Lower lobe of right lung (tissue), 2 donors: ENCODE measurements at places on chromosomes 7 and 10. TPM values are rescaled to one million over a fixed set of nuclear protein-coding genes. Genes with fewer than 3 reads are reported as not detected.

DNA sequence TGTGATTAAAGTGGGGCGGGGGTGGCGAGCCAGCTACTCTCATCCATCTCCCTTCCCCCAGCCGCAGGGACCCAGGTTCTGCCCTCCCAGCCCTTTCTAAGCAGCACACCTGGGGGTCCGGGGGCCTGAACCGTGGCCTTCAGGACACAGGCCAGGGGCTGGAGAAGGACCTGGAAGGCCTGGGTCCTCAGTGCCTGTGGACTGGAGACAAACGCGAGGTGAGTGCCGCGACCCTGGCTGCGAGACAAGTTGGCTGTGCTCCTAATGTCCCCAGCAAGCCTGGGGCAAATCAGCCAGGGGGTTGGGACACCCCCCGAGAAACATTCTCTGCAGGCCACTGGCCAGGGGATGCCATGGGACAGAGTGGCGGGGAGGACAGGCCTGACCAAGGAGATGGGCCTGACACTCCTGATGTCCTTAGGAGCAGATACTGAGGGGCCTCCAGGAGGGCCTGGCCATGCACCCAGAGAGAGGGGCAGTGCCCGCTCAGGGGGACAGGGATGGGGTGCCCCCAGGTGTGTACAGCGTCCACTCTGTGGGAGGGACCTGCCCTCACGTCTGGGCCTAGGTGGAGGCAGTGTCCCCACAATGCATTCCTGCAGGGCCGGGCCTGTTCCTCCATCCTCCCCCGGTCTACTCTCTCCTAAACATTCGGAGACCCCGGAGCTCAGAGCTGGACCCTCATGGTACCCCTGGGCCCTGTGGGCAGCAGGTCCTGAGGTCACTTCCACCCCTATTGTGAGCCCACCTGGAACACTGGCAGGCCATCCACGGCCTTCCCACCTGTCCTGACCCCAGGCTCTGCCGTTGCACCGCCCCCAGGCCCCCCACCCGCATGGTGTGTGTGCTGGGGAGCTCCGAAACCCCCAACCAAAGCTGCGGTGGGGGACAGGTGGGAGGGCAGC lies 13.1 kb downstream of the BRAT1 start:
- no peaks in the 10 kb centered on the region for H3K27me3 ChIP-seq
- no peak overlapping the region for H3K27ac ChIP-seq
- H3K36me3 ChIP-seq = peaks cover 95% of the 10 kb centered on the region
- DNase-seq = peak; percentile 42
- H3K4me1 ChIP-seq = no peaks in the 10 kb centered on the region

- no peak overlapping the region for H3K27ac ChIP-seq
- no peak overlapping the region for H3K4me3 ChIP-seq
- no peaks in the 10 kb centered on the region for H3K36me3 ChIP-seq
- DNase-seq = no peak
- no peaks in the 10 kb centered on the region for H3K4me1 ChIP-seq
Observed at GRCh38 chr10:98572594-98572993, 125.9 kb upstream of the HPS1 start.

- no peaks in the 10 kb centered on the region for H3K27me3 ChIP-seq
- no peak for DNase-seq
- no peaks in the 10 kb centered on the region for H3K36me3 ChIP-seq
- no peak overlapping the region for H3K4me3 ChIP-seq
- H3K27ac ChIP-seq = no peak overlapping the region
Observed at GRCh38 chr7:95694334-95694733, 78.0 kb upstream of the DYNC1I1 start.

DNA sequence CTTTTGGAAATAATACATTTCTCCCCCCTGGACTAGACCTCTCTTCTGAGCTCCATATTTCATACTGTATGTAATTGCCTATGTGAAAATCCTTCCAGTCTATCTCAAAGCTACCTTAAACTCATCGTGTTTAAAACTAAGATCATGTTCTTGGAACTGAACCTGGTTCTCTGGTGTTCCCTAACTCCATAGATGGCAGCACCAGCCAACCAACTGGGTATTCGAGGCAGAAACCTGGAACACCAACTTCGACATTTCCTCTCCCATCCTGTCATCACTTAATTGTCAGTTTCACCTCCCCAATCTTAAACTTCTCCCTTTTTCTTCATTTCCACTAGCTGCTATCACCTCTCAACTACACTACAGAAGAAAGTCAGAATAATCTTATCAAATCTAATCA lies 87.0 kb downstream of the ANKIB1 start:
- DNase-seq = no peak
- no peak overlapping the region for H3K4me3 ChIP-seq
- H3K36me3 ChIP-seq = no peaks in the 10 kb centered on the region
- H3K27ac ChIP-seq = no peak overlapping the region

GRCh38 chr10:93475227-93475626 lies 6.9 kb downstream of the MYOF start:
- H3K4me3 ChIP-seq = no peak overlapping the region
- no peaks in the 10 kb centered on the region for H3K27me3 ChIP-seq
- H3K27ac ChIP-seq = peak overlapping the region; percentile 64
- peaks cover 85% of the 10 kb centered on the region for H3K4me1 ChIP-seq

GRCh38 chr10:17112566-17112965 lies 17.0 kb downstream of the CUBN start:
- H3K27me3 ChIP-seq = no peaks in the 10 kb centered on the region
- no peaks in the 10 kb centered on the region for H3K36me3 ChIP-seq
- DNase-seq = no peak

DNA sequence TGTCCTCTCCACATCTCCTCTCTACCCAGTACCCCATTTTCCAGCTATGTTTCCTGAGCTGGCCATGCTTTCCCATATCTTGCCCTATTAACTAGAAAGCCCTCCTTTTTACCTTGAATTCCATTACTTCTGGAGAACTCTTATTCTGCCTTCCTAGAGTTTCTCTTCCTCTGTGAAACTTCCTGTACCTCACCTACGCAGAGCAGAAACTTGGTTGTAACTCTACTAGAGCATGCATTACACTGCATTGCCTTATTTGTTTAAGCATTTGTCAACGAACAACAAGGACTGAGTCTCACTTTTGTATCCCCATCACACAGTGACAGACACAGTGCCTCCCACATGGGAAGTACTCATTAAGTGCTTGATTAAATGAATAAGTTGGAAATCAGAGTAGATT lies 36.4 kb downstream of the VCL start:
- DNase-seq = no peak
- peaks cover 55% of the 10 kb centered on the region for H3K4me1 ChIP-seq
- no peak overlapping the region for H3K4me3 ChIP-seq
- peaks cover 6% of the 10 kb centered on the region for H3K36me3 ChIP-seq
- peak overlapping the region; percentile 26 for H3K27ac ChIP-seq
- H3K27me3 ChIP-seq = no peaks in the 10 kb centered on the region

GRCh38 chr7:6226194-6226799 lies 46.1 kb downstream of the CYTH3 start:
- no peak for DNase-seq
- H3K36me3 ChIP-seq = no peaks in the 10 kb centered on the region
- no peak overlapping the region for H3K27ac ChIP-seq
- peaks cover 59% of the 10 kb centered on the region for H3K4me1 ChIP-seq

- no peak for DNase-seq
- peaks cover 54% of the 10 kb centered on the region for H3K27me3 ChIP-seq
- no peak overlapping the region for H3K27ac ChIP-seq
- H3K4me3 ChIP-seq = no peak overlapping the region
- peaks cover 23% of the 10 kb centered on the region for H3K4me1 ChIP-seq
Observed at GRCh38 chr7:132572526-132572925, 3.7 kb downstream of the PLXNA4 start.

DNA sequence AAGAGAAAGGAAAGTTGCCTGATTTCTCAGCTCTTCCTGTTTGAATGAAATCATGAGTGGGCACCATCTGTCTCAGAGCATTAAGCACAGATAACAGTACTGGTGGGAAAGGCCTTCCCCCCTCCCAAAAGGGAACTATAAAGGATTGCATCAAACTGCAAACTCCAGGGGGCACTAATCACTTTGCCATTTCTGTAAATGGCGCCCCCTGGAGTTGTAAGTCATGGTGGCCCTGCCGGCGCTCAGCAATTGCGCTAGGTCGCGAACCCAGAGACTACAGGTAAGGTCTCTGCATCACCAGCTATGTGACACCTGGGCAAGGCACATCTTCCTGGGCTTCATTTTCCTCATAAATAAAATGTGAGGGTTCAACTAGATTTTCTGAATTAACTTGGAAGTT lies 11.1 kb downstream of the LRRC4 start:
- H3K36me3 ChIP-seq = no peaks in the 10 kb centered on the region
- H3K4me1 ChIP-seq = peaks cover 54% of the 10 kb centered on the region
- H3K4me3 ChIP-seq = no peak overlapping the region
- no peak for DNase-seq
- no peaks in the 10 kb centered on the region for H3K27me3 ChIP-seq

GRCh38 chr7:109284943-109285342 lies 715.3 kb downstream of the DNAJB9 start:
- no peaks in the 10 kb centered on the region for H3K36me3 ChIP-seq
- no peaks in the 10 kb centered on the region for H3K27me3 ChIP-seq
- no peak overlapping the region for H3K27ac ChIP-seq
- H3K4me1 ChIP-seq = no peaks in the 10 kb centered on the region

DNA sequence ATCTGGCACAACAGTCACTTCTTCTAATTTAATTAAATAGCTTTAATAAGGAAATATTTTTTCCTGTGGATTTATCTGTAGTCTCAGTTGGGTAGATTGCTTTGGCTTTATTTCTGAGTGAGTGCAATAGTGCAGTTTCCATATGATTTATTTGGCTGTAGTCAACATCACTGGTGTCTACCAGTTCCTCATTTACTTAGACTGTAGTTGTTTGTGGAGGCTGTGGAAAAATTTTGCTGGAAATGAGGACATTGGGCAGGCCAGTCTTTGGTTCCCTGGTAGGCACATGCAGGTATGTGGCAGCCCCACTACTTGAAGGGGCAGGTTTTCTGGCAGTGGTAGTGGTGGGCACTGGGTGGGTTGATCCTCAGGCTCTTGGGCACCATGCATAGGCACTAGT lies 15.5 kb downstream of the TAS2R40 start:
- no peaks in the 10 kb centered on the region for H3K4me1 ChIP-seq
- DNase-seq = no peak
- no peak overlapping the region for H3K27ac ChIP-seq
- H3K36me3 ChIP-seq = no peaks in the 10 kb centered on the region
- no peaks in the 10 kb centered on the region for H3K27me3 ChIP-seq

GRCh38 chr10:59895629-59896116 lies 10.7 kb downstream of the CCDC6 start:
- H3K27me3 ChIP-seq = no peaks in the 10 kb centered on the region
- H3K27ac ChIP-seq = peak overlapping the region; percentile 27
- no peak for DNase-seq
- H3K4me3 ChIP-seq = no peak overlapping the region
- no peaks in the 10 kb centered on the region for H3K36me3 ChIP-seq

- H3K27ac ChIP-seq = no peak overlapping the region
- H3K4me3 ChIP-seq = peak overlapping the region; percentile 50
- peaks cover 8% of the 10 kb centered on the region for H3K4me1 ChIP-seq
- peaks cover 8% of the 10 kb centered on the region for H3K27me3 ChIP-seq
- H3K36me3 ChIP-seq = no peaks in the 10 kb centered on the region
- peak; percentile 49 for DNase-seq
Observed at GRCh38 chr7:120273476-120273975, 551 bp downstream of the KCND2 start.

- H3K4me1 ChIP-seq = peaks cover 28% of the 10 kb centered on the region
- no peak overlapping the region for H3K4me3 ChIP-seq
- no peak overlapping the region for H3K27ac ChIP-seq
- H3K36me3 ChIP-seq = no peaks in the 10 kb centered on the region
Observed at GRCh38 chr7:22697876-22698606, 29.0 kb upstream of the IL6 start.

DNA sequence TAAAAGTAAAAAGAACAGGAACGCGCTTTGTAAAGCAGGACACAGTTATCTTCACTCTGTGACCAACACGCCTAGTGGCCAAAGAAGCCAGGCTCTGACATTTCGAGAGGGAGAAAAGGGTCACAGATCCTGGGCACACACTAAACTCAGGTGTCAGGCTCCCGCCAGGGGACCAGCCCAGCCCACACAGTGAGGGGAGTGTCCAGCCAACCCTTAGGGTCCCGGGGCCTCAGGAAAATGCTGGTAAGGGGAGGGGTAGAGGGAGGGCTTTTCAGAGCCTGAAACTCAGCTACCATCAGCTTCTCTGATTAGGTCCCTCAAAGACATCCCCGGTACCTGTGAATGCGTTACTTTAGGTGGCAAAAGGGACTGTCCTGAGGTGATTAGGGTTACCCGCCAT lies 16.6 kb downstream of the ANXA11 start:
- H3K4me3 ChIP-seq = no peak overlapping the region
- H3K36me3 ChIP-seq = no peaks in the 10 kb centered on the region
- H3K27ac ChIP-seq = peak overlapping the region; percentile 61
- H3K4me1 ChIP-seq = peaks cover 97% of the 10 kb centered on the region
- DNase-seq = no peak

GRCh38 chr7:118657391-118658005 lies 433.0 kb downstream of the ANKRD7 start:
- no peaks in the 10 kb centered on the region for H3K36me3 ChIP-seq
- H3K27me3 ChIP-seq = no peaks in the 10 kb centered on the region
- no peak overlapping the region for H3K4me3 ChIP-seq
- DNase-seq = no peak
- H3K27ac ChIP-seq = no peak overlapping the region

- no peaks in the 10 kb centered on the region for H3K4me1 ChIP-seq
- H3K27me3 ChIP-seq = no peaks in the 10 kb centered on the region
- DNase-seq = no peak
- no peak overlapping the region for H3K27ac ChIP-seq
- no peak overlapping the region for H3K4me3 ChIP-seq
Observed at GRCh38 chr10:10860455-10860976, 157.2 kb upstream of the CELF2 start.

DNA sequence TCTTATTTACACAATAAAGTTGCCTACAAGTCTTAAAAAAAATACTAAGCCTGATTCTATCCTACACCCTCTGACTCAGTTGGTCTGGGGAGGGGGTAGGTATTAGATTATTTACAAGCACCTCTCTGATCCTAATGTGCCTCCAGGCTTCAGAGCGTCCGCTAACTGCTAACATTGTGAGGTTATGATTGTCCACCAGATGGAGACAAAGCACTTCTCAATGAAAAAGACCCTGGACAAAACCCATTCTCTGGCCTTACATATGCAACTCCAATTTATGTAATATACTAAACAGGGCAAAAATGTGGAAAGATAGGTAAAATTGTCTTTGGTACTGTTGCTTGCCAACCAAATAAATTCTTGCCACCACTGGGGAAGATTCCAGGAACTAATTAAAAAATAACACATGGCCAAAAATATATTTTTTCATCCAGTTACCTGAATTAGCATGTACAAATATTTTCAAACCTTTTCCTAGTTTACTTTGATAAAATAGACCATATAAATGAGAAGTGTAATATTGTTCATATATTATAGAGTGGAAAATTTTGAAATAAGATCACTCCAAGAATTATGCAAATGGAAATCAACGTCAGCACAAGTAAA lies 92.4 kb downstream of the KIF20B start:
- DNase-seq = no peak
- no peaks in the 10 kb centered on the region for H3K36me3 ChIP-seq
- no peaks in the 10 kb centered on the region for H3K27me3 ChIP-seq
- no peak overlapping the region for H3K27ac ChIP-seq
- H3K4me3 ChIP-seq = no peak overlapping the region

GRCh38 chr10:83045731-83046130 lies 1093.6 kb upstream of the GHITM start:
- no peak overlapping the region for H3K27ac ChIP-seq
- H3K36me3 ChIP-seq = no peaks in the 10 kb centered on the region

SDK1 gene
- total RNA-seq = 10.0 TPM

CACNA2D1 gene
- 12.5 TPM for total RNA-seq

CYP2C19 gene
- total RNA-seq = not detected

PNLIPRP1 gene
- not detected for total RNA-seq

TMEM213 gene
- total RNA-seq = 1.9 TPM

BEND7 gene
- 16.9 TPM for total RNA-seq

CYP3A5 gene
- 15.5 TPM for total RNA-seq

TIMM23B gene
- total RNA-seq = 11.7 TPM

GPR141 gene
- total RNA-seq = 3.5 TPM

SLC29A3 gene
- 13.2 TPM for total RNA-seq
